ENCODE measurements at places on chromosomes 11 and 22.
A peak's percentile ranks its signal among the peaks of the same experiment; 100 is the strongest.

GRCh38 chr11:11253497-11253896 is 99.6 kb downstream of the CSNK2A3 start:
- DNase-seq = no peak

DNA sequence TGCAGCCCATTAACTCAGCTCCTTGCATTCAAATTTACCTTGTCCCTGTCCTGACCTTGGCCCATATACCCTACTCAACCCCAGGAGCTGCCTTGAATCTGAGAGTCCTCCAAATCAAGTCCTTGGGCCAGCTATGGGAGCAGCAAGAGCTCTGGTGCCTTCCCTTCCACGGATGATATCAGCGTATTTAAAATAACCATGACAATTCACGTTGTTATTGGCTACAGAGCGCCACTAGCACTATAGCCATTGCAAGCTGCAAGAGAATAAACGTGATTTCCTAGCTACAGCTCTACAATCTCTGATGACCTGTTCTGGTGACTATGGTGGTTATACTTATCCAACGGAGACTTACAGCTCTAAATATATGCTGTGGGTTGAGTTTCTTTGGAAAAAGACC is 357.8 kb downstream of the LARGE1 start:
- no peak for DNase-seq

- DNase-seq = peak; percentile 80
Observed at GRCh38 chr11:2929950-2930703, 907 bp upstream of the PHLDA2 start.

DNA sequence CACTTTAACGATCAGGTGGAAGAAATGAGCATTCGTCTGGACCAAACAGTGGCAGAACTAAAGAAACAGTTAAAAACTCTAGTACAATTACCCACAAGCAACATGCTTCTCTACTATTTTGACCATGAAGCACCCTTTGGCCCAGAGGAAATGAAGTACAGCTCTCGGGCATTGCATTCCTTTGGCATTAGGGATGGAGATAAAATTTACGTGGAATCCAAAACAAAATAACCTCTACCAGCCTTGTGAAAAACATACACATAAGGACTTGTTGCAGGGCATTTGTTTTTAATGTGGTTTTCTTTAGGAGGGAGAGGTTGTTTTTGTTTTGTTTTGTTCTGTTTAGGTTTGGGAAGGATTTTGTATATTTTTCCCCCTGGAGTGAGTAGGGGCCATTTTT is 14.2 kb upstream of the TECTA start:
- DNase-seq = no peak

DNA sequence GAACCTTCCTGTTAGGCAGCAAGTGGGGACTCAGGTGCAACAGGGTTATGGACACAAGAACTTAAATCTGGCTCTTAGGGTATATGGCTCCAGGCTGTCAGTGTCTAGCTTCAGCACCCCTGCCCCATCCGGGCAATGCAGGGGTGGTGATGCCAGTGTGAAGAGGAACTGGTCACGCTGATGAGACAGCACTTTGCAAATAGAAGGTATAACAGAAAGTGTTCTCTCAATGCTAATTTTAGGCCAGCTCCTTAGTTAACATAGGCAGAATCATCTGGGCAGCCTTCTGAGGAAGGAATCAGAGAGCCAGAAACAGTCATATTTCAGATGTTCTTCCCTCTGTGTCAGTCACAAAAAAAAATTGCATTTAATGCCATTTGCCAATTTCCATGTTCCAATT is 41.2 kb downstream of the SYT9 start:
- no peak for DNase-seq

DNA sequence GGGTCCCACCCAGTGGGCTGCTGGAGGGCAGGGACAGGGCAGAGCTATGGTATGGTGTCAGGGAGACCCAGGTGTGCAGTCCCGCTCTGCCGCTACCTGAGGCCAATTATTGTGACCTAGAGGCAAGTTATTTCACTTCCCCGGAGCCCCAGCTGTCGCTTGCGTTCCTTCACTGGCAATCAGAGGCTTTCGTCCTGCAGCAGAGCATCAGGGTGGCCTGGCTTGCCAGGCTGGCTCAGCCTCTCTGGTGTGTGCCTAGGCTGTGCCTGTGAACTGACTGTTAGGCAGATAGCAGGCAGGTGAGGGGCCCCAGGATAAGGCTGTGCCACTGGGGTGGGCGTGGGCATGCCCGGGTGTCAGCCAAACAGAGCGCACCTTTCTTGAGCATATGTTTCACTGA is 31.4 kb downstream of the GLB1L2 start:
- DNase-seq = no peak

GRCh38 chr22:50293441-50294318 is 13.8 kb downstream of the PLXNB2 start:
- DNase-seq = peak; percentile 95

- DNase-seq = no peak
Observed at GRCh38 chr11:13669544-13670488, 1.3 kb downstream of the FAR1 start.

- DNase-seq = no peak
Observed at GRCh38 chr11:131219646-131220045, 150.8 kb upstream of the NTM start.

- DNase-seq = no peak
Observed at GRCh38 chr11:120595557-120595956, 84.0 kb downstream of the GRIK4 start.

- no peak for DNase-seq
Observed at GRCh38 chr22:35915477-35916013, 113.1 kb downstream of the RBFOX2 start.

- DNase-seq = no peak
Observed at GRCh38 chr22:28647216-28647615, 32.4 kb downstream of the TTC28 start.

DNA sequence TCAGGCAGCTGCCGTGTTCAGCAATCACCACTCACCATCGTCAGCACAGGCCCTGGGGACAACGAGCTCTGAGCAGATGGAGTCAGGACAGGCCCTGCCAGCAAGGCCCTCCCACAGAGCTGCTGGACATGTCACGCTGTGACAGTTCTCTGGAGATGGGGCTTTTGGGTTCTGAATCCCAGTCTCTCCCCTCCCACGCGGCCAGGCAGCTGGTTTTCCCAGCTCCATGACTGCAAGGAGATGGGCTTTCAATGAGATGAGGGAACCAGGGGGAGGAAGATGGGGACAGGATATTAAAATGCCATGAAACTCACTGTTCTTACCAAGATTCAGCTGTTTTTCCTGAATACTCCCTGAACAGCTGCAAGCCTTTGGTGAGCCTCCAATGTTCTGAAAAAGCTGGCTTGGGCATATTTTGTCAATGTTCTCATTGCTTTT is 305.9 kb downstream of the BRD1 start:
- no peak for DNase-seq

GRCh38 chr22:38338772-38339379 is 21.6 kb upstream of the CSNK1E start:
- no peak for DNase-seq

DNA sequence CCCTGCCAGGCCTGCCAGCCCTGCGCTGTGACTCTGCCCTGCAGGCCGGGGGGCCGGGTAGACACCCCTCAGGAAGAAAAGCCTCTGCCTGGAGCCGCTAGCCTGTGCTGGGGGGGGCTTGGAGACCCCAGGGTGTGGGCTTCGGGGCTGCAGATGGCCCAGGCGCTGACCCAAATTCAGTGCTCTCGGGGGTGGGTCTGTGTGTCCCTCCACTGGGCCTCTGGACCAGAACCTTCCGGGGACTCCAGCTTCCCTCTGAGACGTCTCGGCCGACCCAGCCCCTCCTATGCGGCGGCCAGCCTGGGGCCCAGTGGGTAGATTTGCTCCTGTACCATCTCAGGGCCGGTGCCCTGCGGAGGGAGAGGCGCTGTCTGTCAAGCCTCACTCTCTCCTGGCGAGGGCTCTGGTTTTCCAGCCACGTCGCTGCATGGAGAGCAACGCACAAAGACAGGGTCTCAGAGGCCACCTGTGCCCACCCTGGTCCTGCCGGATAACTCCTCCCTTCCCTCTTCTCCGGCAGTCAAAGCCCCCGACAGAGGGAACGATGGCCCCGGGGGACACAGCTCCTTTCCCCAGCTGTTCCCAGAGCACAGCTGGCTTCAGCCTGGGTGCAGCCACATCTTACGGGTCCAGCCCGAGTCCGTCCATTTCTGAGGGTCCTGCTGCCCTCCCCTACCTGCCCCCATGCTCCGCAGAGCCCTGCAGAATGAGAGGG is 40.1 kb upstream of the TOLLIP start:
- DNase-seq = no peak

GRCh38 chr11:7490535-7490934 is 5.2 kb downstream of the OLFML1 start:
- DNase-seq = no peak

GRCh38 chr11:110715541-110715940 is 3.3 kb upstream of the ARHGAP20 start:
- DNase-seq = peak; percentile 39

DNA sequence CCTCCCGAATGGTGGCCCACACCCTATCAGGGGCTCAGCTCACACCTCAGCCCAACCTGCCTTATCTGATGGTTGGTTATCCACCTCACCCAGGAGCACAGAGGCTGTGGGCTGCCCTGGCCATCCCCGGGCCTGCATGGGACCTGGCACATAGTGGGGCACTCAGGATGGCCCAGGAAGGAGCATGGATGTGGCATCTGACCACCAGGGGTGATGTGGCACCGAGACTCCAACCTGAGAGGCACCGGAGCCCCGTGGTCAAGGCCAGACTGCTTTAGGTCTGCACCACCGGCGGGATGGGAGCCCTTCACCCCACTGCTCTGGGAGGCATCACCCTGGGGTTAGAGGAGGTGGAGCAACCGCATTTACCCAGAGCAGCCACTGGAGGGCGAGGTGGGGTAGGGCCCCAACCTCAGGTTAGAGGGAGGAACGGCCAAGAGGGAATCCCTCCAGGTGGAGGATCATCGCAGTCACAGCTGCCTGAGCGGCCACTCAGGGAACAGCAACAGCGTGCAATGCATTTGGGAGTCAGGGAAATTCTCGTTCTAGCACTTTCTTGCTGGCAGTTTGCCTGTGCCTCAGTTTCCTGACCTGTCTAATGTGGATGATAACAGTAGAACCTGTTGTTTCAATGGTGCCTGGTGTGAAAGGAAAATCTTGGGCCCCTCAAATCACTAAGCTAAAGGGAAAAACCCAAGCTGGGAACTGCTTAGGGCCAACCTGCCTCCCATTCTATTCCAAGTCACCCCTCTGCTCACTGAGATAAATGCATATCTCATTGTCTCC is 52.9 kb upstream of the CARS1 start:
- peak; percentile 80 for DNase-seq

DNA sequence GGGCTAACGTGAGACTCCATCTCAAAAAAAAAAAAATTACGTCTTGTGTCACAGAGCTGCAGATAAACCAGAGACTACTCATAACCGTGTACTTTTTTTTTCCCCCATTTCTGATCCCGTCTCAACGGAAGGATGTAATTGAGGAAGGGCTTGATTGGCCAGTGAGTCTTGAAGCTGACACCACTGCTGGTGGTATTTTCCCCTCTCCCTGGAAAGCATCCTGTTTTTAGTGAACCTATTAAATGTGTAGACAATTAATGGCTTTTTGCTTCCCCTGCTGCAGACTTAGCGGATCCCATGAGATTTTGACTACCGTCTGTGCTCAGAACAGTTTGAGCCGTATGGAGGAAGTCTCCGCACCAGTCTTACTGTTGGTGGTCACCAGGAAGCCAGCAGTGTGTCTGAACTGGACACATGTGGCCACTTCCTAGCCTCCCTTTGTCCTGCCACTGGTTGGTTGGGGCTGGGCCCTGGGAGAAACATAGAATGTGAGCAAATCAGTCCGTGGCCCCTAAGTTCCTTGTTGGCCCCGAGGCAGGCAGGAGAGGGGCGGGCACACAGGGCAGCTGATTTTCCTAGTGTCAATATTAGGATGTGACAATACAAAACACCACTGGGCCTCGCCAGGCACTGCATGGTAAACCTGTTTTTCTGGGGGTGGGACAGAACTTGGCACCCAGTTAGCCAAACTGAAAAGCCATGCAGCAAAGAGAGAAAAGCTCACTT is 3.1 kb downstream of the BIK start:
- DNase-seq = no peak

DNA sequence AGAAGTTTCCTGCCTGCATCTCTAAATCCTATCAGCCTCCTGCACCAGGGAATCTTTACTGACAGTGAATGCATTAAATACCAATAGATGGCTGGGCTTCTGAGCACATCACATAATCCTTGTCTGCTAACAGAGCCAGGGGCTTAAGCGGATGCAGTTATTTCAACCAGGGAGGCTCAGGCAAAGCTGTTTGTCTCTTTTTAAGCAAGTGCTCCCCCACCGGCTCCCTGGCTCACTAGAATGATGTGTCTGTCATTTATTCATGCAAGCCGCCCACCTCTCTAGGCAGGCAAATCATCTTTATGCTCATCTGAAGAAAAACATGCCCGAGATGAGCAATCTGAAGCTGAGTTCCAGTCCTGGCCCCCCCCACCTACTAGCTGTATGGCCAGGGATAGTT is 182.3 kb downstream of the TENM4 start:
- no peak for DNase-seq

- no peak for DNase-seq
Observed at GRCh38 chr11:70095541-70096252, 17.6 kb downstream of the ANO1 start.

DNA sequence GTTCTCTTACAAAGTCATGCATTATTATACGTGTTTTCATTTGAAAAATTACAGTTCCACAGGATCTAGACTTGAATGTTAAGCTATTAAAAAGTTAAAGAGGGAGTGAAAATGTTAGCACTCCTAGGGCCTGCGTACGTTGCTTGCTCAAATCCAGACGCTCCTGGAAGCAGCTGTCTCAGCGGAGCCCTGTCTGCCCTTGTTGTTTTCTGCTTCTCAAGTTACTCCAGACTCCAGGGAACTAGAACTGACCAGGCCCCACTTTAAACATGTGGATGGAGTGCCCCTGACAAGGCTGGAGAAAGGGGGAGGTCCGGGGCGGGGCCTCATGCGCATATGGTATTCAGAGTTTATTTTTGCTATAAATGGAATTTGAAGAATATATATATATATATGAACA is 9.6 kb downstream of the PARVB start:
- no peak for DNase-seq

- no peak for DNase-seq
Observed at GRCh38 chr11:75263944-75264349, 23.4 kb downstream of the TPBGL start.

DNA sequence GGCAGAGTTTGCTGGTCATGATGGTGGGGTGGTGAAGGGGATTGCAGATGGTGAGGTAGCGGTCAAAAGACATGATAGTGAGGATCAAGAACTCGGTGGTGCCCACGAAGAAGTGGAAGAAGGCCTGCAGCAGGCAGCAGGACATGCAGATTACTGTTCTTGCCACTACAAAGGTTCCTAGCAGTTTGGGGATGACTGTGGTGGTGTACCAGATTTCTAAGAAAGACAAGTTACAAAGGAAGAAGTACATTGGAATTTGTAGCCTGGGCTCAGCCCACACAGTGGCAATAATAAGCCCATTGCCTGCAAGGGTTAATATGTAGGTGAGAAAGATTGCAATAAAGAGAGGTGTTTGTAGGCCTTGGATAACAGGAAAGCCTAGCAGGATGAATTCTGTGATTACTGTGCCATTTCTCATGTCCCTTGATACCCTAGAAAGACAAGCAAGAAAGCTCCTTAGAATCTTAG is at the start of gene OR6X1:
TSS of gene OR6X1 (minus strand) at position 418 of the 468 bp plus-strand sequence. CDS start at position 418, 0 bp downstream.
- DNase-seq = no peak

DNA sequence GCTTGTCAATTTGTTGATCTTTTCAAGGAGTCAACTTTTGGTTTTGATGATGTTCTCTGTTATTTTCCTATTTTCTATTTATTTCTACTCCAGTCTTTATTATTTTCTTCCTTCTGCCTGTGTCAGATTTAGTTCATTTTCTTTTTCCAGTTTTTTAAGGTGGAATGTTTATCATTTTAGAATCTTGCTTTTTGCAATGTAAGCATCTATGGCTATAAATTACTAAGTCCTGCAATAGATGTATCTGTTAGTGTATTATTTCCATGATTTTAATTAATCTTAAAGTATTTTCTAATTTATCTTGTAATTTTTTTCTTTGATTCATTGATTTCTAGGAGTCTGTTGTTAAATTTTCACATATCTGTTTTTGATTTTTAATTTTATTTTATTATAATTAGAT is 81.7 kb downstream of the ARHGAP8 start:
- no peak for DNase-seq
